ENCODE measurements at places on chromosomes 11 and 22. TPM values are rescaled to one million over a fixed set of nuclear protein-coding genes. Genes with fewer than 3 reads are reported as not detected.
A peak's percentile ranks its signal among the peaks of the same experiment; 100 is the strongest.

DNA sequence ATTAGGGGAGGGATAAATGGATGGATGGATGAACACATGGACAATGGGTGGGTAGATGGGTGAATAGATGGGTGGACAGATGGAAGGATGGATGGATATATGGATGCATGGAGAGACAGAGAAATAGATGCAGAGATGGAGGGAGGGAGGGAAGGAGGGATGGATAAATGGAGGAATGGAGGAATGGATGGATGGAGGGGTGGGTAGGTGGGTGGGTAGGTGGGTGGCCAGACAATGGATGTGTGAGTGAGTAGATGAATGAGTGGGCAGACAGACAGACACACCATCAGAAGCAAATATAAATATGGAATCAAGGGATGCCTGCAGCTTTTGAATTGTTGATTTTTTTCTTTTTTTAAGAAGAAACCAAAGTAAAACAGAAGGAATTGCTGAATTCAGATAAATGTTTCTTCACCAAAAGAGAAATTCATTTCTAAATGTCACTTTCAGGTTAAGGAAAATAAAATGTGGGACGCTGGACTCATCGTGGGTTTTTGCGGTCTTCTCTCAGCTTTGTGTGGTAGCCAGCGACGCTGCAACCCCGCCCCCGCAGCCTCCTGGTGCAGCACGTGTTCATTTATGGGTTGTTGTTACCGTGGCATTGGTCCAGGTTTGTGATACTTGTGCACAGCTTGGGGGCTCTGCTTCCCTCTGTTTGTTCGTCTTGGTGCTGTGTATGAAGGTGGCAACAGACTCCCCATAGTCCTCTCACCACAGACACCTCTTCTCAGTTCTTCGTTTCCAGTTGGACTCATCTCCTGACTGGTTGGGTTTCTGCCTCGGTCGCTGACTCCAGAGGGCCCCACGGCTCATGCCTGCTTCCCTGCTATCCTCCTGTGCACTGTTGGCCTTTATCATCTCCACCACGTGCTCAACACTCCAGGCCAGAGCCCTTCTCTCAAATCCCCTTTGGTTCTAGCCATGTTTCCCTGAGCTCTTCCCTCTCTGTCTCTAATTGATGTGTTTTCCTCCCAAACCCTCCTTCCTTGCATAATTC is 76.4 kb downstream of the CDKN1C start:
- DNase-seq: no peak

GRCh38 chr11:59212222-59212621 is 505 bp downstream of the MPEG1 start:
- DNase-seq: no peak

GRCh38 chr11:35605706-35606105 is 12.6 kb upstream of the FJX1 start:
- no peak for DNase-seq

GRCh38 chr22:39928536-39929520 is 27.9 kb downstream of the GRAP2 start:
- DNase-seq: peak; percentile 46

DNA sequence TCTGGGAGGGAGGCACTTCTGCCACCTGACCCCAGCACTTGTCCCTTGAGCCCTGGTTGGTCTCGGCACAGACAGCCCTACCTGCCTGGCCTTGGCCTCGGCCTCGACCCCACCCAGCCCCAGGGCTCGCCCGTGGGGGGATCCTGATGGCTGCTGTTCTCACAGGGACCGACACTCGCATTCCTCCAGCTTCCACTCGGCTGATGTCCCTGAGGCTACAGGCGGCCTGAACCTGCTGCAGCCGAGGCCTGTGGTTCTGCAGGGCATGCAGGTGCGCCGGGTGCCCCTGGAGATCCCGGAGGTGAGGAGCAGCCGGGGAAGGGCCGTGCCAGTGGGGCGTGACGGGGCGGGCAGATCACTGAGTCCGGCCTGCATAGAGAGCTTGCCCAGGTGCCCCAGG is 5.1 kb downstream of the PCNX3 start:
- DNase-seq: no peak

- no peak for DNase-seq
Observed at GRCh38 chr11:71931245-71931602, 2.4 kb downstream of the RNF121 start.

DNA sequence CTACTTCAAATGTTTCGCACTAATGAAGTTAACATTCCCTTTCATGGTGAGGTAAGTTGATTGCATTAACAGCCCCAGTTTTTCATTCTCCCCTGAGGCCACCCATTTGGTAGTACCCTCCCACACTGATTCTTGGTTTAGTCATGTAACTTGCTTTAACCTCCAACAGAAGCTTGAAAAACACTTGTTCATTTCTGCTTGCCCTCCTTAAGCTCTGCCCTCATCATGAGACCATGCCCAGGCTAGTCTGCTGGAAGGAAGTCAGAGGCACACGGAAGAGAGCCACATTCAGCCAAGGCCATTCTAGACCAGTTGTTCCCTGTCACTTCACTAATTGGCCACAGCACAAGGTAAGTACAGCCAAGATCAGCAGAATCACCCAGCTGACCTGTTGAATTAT is 50.7 kb upstream of the CD44 start:
- DNase-seq: no peak

GRCh38 chr11:78350091-78350645 is 67.5 kb downstream of the GAB2 start:
- no peak for DNase-seq

DNA sequence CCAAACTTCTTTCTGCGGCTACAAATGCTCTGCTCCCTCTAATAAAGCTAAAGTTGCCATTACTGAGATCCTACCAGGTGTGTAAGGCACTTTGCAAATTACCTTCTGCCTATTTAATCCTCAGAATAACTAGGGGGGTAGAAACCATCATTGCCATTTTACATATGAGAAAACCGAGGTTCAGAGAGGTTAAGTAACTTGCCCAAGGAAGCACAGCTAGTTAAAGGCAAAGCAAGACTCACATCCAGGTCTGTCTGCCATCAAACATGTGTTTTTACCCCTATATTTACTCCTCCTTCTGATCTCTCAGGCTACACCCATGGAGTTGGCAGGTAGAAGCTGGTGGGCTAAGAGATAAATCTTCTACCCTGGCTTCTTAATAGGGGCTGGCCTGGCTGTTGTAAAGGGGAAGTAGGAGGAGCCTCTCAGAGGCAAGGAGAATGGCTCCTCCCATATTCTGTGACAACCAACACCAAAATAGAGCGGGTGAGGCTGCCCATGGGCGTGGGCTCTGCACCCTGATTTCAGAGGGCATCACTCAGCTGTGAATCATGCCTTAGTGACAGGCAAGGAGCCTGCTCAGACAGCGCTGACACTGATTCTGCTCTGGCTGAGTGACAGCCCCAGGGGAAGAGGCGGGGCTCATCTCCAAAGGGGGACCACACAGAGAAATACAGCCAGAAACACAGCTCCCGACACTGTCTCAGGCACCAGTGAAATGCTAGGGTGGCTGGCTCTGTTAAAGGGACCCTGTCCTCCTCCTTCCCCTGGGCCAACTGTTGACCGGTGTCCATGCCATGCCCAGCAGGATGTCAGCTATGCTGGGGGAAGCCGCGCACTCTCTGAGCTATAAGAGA is 106.8 kb downstream of the ABTB2 start:
- peak; percentile 84 for DNase-seq

DNA sequence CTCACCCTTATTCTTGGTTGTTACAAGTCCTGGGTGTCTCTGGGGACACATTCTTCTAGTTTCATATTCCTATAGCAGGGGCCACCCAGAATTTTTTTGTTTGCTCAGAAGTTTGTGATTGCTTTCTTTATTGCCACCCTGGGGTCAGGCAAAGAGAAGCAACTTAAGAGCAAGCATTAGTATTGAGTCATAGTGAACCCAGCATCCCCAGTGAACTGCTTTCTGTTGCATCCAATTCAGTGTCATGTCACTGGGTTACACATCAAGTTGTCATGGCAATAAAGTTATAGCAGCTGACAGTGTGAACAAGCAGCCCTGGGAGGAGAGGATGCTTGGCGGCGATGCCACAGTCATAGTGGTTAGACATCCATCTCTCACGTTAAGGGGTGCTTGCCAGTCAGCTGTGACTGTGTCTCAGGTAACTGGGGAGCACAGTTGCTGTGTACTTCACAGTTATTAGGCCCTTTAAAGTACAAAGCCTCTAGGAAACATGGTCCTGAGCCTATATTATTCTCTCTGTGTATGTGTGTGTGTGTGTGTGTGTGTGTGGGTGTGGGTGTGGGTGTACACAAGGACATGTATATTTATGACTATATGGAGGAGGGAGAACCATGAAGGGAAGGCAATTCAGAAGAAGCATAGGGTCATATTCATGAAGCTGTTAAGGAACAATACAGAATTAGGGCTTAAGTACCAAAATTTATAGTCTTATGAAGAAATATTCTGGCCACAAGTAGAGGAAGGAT is 52.5 kb downstream of the TRIM44 start:
- DNase-seq: peak; percentile 64

- DNase-seq: no peak
Observed at GRCh38 chr22:39184586-39185577, 32.4 kb upstream of the CBX7 start.

DNA sequence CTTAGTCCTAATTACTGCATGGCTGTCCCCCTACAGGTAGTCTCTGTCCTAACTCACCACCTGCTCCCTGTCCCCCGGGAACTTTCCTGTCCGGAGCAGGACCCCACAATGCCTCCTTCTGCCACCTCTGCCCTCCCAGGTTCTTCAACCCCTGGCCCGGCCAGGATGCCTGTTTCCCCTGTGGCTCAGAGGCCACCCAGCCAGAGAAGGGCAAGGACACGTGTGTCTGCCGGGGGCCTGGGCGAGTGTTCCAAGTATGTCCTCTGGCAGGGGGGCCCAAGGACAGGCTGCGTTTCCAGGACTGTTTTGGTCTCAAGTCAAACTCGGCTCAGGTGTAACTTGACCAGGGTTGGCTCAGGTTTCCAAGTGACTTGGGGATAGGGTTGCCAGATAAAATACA is 63.8 kb downstream of the BTG4 start:
- DNase-seq: no peak

- no peak for DNase-seq
Observed at GRCh38 chr11:47723041-47723440, 7.9 kb upstream of the AGBL2 start.

GRCh38 chr11:39268176-39268690 is 2191.2 kb downstream of the LRRC4C start:
- DNase-seq: no peak

Gene ZNF280A
- total RNA-seq: not detected

Gene KCNK4
- total RNA-seq: not detected

Gene MUC2
- total RNA-seq: not detected

Gene OR8G5
- total RNA-seq: not detected

Gene OR10D3
- not detected for total RNA-seq

Gene RASL10A
- total RNA-seq: not detected

Gene CEP164
- total RNA-seq: 24.6 TPM

Gene HORMAD2
- not detected for total RNA-seq

Gene MOV10L1
- not detected for total RNA-seq

Gene MPZL3
- total RNA-seq: 29.3 TPM

Gene OVOL1
- total RNA-seq: not detected

Gene FUT4
- 2.9 TPM for total RNA-seq

Gene TTLL12
- total RNA-seq: 63.1 TPM

Gene MS4A15
- total RNA-seq: not detected

Gene IRAG1
- not detected for total RNA-seq

Gene OSBP
- total RNA-seq: 33.9 TPM

Gene DEUP1
- not detected for total RNA-seq

Data from activated naive CD4-positive, alpha-beta T cell treated with anti-CD3 and anti-CD28 coated beads for 36 hours (primary cell).